ENCODE measurements at places on chromosomes 3 and 15. TPM values are rescaled to one million over a fixed set of nuclear protein-coding genes. Genes with fewer than 3 reads are reported as not detected.

DNA sequence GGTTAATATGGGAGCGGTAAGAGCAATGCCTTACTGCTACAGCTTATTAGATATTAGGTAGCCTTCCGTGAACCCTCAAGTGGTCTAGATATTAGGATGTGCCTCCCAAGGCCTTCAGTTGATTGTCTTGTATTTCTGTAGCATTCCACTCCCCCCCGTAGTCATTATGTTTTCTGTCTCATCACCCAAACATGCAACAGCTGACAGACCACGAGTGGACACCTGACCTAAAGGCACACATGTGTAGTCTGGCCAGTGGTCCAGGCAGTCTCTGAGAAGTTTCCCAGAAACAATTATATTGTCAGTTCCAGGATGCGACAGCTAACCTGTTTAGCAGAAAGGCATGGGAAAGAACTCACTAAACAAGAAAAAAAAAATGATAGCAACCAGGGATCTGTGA is 1000.9 kb downstream of the AGBL1 start:
- no peaks in the 10 kb centered on the region for H3K36me3 ChIP-seq
- H3K4me1 ChIP-seq, result no peaks in the 10 kb centered on the region
- no peak overlapping the region for H3K27ac ChIP-seq
- no peaks in the 10 kb centered on the region for H3K27me3 ChIP-seq
- H3K4me3 ChIP-seq, result no peak overlapping the region

- H3K4me3 ChIP-seq, result no peak overlapping the region
- H3K27ac ChIP-seq, result no peak overlapping the region
- no peaks in the 10 kb centered on the region for H3K36me3 ChIP-seq
- DNase-seq, result no peak
Observed at GRCh38 chr3:108412121-108412750, 98.2 kb downstream of the MYH15 start.

- peaks cover 25% of the 10 kb centered on the region for H3K4me1 ChIP-seq
- H3K27ac ChIP-seq, result no peak overlapping the region
- H3K4me3 ChIP-seq, result no peak overlapping the region
- no peak for DNase-seq
Observed at GRCh38 chr3:72753495-72753894, 94.8 kb downstream of the SHQ1 start.

- H3K4me1 ChIP-seq, result peaks cover 6% of the 10 kb centered on the region
- no peak overlapping the region for H3K27ac ChIP-seq
- no peaks in the 10 kb centered on the region for H3K36me3 ChIP-seq
- H3K4me3 ChIP-seq, result no peak overlapping the region
- DNase-seq, result no peak
- H3K27me3 ChIP-seq, result no peaks in the 10 kb centered on the region
Observed at GRCh38 chr3:114455432-114455831, 161.6 kb downstream of the TIGIT start.

- no peaks in the 10 kb centered on the region for H3K36me3 ChIP-seq
- no peak overlapping the region for H3K27ac ChIP-seq
- no peak overlapping the region for H3K4me3 ChIP-seq
- peaks cover 36% of the 10 kb centered on the region for H3K4me1 ChIP-seq
Observed at GRCh38 chr3:81732642-81733041, 28.8 kb downstream of the GBE1 start.

DNA sequence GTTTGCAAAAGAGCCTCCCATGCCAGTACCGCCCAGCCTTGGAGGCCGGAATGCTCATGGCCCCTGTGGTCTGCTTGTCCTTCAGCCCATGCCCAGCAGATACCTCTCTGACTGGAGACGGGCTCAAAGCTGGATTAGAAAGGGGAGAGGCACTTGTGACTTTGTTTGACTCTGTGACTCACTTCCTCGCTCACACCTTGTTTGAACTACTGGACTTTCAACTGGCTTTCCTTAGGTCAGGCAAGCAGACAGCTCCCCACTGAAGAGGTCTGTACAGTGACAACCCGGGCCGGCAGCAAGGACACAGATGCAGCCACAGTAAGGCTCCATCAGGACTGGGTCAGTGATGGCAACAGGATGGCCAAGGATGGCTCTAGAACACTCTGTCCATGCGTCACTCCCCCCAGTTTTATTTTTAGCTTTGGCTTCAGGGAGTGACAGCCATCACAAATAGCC is 98.6 kb upstream of the ABHD17C start:
- H3K27me3 ChIP-seq, result peaks cover 5% of the 10 kb centered on the region
- no peaks in the 10 kb centered on the region for H3K4me1 ChIP-seq
- H3K27ac ChIP-seq, result no peak overlapping the region

GRCh38 chr15:79031201-79031600 is 59.4 kb downstream of the RASGRF1 start:
- no peaks in the 10 kb centered on the region for H3K4me1 ChIP-seq
- peaks cover 4% of the 10 kb centered on the region for H3K27me3 ChIP-seq

DNA sequence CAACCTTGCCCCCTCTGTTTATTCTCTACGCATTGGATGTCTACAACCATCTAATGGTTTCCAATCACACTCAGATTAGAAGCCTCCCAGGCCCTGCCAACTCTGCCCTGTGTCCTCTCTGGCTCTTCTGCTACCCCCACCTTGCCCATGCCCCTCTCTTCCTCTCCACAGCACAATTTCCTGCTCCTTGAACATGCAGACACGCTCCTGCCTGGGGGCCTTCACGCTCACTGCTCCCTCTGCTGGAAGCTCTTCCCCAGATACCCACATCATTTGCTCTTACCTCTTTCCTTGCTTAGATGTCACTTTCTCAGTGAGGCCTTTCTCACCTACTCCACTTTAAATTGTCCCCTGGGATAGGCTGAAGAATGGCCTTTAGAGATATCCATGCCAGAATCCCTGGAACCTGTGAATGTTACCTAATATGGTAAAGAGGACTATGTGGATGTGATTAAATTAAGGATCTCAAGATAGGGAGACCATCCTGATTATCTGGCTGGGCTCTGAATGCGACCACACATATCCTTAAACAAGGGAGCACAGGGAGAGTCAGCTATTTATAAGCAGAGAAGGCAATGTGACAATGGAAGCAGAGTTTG is 9.9 kb downstream of the KY start:
- H3K4me3 ChIP-seq, result no peak overlapping the region
- no peaks in the 10 kb centered on the region for H3K36me3 ChIP-seq
- no peaks in the 10 kb centered on the region for H3K4me1 ChIP-seq
- DNase-seq, result peak; percentile 14
- no peak overlapping the region for H3K27ac ChIP-seq

- DNase-seq, result no peak
- peaks cover 9% of the 10 kb centered on the region for H3K27me3 ChIP-seq
Observed at GRCh38 chr3:43018246-43018645, 39.1 kb downstream of the GASK1A start.

GRCh38 chr15:41932511-41933289 is 38.8 kb upstream of the SPTBN5 start:
- peaks cover 45% of the 10 kb centered on the region for H3K4me1 ChIP-seq
- no peak overlapping the region for H3K4me3 ChIP-seq
- peaks cover 3% of the 10 kb centered on the region for H3K27me3 ChIP-seq
- DNase-seq, result no peak
- no peaks in the 10 kb centered on the region for H3K36me3 ChIP-seq

DNA sequence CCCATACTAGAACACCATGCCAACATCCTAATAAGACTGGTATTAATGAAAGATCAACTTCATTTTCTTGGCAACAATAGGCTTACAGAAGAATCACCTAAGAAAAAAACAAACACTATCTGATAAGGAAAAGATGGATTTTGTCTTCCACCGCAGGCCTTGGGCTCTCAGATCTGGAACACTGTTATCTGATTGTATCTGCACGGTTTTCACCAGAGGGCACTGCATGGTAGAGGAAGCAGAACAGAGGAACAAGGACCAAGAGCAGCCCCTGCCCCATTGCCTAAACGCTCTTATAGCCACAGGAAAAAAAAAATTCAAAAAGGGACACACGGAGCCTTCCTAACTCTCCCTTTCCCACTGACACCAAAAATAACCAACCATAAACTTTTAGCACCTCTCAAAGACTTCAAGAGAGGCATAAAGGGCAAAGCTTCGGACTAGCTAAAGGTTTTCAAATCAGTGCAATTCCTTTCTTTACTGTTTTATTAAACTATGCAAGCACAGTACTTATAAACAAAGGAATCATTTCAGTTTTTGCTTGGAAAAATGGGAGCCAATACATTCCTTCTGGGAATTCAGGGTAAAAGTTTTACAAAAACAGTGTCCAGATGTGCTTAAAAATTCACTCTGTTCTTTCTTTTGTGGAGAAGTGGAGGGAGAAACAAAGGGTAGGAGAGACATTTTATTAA is 23.3 kb downstream of the IL17RD start:
- H3K36me3 ChIP-seq, result no peaks in the 10 kb centered on the region
- H3K27me3 ChIP-seq, result peaks cover 4% of the 10 kb centered on the region
- H3K27ac ChIP-seq, result no peak overlapping the region

DNA sequence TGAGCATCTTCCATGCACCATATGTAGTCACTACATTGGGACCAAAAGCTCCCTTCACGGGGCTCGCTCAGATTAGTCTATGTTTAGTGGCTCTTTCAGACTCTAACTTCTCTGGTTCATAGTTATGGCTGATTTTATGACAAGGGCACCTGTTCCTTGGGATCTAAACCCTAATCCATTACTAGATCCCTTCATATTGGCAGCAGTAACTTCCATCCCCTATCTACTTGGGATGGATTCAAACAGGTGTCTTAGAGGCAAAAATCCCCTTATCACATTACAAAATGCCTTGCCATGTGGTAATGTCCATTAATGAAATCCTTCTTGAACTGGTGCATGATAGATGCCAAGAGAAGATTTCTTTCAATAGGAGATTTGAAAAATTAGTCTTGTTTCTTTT is 96.7 kb upstream of the TP63 start:
- no peaks in the 10 kb centered on the region for H3K4me1 ChIP-seq
- H3K27ac ChIP-seq, result no peak overlapping the region
- DNase-seq, result no peak
- H3K27me3 ChIP-seq, result peaks cover 1% of the 10 kb centered on the region
- H3K4me3 ChIP-seq, result no peak overlapping the region
- H3K36me3 ChIP-seq, result no peaks in the 10 kb centered on the region

DNA sequence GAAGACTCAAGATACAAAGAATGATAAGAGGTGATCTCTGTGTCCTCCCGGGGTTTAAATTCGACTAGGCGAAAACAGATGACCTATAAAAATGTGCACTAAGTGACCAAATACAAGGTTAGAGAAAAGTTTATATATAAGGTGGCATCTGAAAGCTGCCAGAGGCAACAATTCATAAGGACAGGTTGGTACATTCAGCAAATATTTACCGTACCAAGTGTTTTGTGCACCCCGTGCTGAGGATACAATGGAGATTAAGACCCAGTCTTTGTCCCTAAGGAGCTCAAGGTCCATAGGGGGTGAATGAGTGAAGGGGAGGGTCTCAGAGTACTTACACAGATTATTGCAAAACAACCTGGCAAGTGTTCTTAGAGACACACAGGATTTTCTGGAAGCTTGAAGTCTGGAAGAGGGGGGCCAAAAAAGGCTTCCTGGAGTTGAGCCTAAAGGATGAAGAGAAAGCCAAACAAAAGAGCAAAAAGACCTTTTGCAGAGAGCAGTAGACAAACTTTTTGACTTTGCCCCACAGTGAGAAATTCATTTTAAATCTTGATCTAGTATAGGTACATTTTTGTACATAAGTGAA is 71.4 kb upstream of the LRIG1 start:
- H3K36me3 ChIP-seq, result no peaks in the 10 kb centered on the region
- no peak for DNase-seq
- H3K4me1 ChIP-seq, result no peaks in the 10 kb centered on the region
- no peak overlapping the region for H3K4me3 ChIP-seq

DNA sequence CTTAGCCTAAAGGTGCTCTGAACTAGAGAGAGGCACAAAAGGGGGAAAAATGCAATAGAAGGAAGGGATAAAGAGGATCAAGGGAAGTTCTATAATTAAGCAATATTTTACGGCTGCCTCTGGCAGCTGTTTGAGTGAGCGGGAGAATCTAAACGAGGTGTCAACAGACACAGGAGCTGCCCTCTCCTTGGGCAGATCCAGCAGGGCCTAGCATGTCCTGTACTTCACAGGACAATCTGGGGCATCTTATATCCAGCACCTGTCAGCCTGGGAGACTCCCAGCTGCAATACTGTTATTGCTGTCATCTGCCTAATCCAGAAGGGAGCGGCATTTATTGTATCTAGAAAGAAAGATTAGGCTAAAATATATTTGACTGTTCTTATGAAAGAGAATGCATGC is 68.9 kb downstream of the WWTR1 start:
- H3K27me3 ChIP-seq, result peaks cover 5% of the 10 kb centered on the region
- H3K36me3 ChIP-seq, result no peaks in the 10 kb centered on the region
- H3K27ac ChIP-seq, result no peak overlapping the region
- DNase-seq, result no peak
- H3K4me1 ChIP-seq, result no peaks in the 10 kb centered on the region

DNA sequence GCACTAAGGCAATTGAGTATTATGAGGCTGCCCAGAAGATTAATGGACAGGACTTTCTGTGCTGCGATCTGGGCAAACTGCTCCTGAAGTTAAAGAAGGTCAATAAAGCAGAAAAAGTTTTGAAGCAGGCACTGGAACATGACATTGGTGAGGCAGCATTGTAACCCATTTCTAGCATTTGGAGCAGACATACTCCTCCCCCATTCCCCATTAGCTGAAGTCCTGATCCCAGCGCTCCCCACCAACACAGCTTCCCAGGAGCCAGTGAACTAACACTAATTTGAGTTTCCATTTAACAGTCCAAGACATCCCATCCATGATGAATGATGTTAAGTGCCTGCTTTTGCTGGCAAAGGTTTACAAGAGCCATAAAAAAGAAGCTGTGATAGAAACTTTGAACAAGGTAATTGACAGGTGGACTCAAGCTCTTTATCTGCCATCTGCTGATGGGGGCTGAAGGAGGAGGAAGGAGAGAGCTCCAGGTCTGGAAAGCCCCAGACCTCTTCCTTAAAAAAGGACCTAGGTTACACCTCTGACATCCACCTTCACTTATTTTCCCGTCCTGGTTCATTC is 22.6 kb downstream of the CSRNP1 start:
- H3K36me3 ChIP-seq, result no peaks in the 10 kb centered on the region
- peaks cover 2% of the 10 kb centered on the region for H3K27me3 ChIP-seq
- no peak overlapping the region for H3K4me3 ChIP-seq
- peaks cover 24% of the 10 kb centered on the region for H3K4me1 ChIP-seq

DNA sequence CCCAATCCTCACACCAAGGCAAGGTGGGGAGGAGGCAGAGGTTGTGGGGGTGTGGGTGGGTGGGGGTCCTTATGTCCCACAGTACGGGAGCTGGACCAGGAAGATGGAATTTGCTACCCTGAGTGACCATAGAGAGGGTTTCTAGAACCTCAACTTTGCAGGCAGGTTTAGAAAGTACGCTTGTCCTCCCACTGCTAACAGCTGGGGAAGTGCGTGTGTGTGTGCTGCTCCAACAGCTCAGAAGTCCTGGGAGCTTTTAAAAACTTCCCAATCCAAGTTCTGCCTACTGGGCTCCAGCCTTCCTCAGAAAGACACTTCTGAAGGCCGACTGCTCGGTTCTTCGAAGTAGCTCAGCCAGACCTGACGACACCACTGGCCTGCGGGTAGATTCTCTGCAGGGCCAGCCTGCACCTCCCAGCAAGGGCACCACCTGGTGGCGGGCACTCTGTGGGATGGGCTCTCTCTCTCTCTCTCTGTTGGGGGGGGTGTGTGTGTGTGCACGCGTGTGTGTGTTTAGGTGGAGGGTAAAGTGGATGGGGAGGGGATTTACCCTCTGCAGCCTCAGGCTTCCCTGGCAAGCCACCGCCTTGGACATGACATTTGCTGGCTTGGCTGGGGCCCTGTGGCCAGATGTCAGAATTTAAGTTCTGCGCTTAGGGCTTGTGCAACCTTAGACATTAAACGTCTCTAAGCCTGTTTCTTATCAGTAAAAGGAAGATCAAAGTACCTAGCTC is 15.6 kb downstream of the TMEM158 start:
- DNase-seq, result peak; percentile 64
- H3K27ac ChIP-seq, result no peak overlapping the region
- H3K4me1 ChIP-seq, result peaks cover 3% of the 10 kb centered on the region
- H3K4me3 ChIP-seq, result no peak overlapping the region
- H3K27me3 ChIP-seq, result peaks cover 11% of the 10 kb centered on the region
- no peaks in the 10 kb centered on the region for H3K36me3 ChIP-seq

The TADA3 gene
- polyA plus RNA-seq, result 121 TPM

The PLSCR2 gene
- not detected for polyA plus RNA-seq

The GOLGA6L7 gene
- not detected for polyA plus RNA-seq

The TM4SF1 gene
- polyA plus RNA-seq, result not detected

Measured in immature natural killer cell (primary cell).